ENCODE measurements at places on chromosomes 7 and 10.
A peak's percentile ranks its signal among the peaks of the same experiment; 100 is the strongest.

- DNase-seq, result no peak
These were observed 101.4 kb downstream of the HIPK2 start for GRCh38 chr7:139676390-139676789.

DNA sequence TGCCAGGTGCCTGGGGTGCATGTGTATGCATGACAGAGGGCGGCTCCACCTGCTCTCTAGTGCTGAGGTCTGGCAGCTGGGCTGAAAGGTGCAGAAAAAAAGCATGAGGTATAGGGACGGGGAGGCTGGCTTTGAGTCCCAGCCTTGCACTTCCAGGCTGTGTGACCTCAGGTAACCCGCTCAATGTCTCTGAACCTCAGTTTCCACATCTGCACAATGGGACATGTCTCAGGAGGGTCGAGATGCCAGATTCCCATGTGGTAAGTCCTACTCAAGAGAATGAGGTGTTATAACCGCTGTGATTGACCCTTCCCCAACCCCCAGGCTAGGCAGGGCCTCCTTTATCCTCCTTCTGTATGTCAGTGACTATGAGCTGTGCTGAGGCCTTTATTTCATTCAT lies 48.8 kb downstream of the ARHGAP22 start:
- DNase-seq, result no peak

- no peak for DNase-seq
These were observed 129.2 kb upstream of the FEZF1 start for GRCh38 chr7:122433765-122434164.

DNA sequence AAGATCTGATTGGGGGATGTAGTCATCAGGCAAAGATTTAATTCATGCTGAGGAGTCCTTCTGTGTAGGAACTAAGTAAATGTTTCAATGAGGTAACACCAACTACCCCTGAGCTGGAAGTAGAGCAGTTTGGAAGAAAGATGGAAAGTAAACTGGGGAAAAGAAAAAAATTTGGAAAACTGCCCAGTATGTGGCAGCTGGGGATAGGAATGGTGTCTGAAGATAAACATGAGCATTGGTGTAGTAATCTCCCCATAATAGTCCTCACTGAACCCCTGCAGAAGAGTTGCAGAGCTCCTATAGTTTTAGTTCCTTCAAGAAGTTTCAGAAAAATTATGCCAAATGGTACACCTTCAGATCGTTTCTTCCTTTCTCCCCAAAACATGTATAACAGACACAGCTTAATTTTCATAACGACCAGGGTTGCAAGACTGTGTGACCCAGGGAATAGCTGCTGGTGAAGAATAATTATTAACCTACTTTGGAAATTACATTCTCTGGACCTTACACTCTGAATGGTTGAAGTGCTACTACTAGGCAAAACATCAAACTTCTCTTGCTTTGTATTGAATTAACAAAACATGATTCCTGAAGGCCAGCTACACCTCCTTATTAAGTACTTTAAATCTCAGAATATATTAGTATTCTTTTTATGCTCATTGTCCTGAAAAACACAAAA lies 446.4 kb upstream of the NRG3 start:
- no peak for DNase-seq

- DNase-seq, result no peak
These were observed 27.1 kb upstream of the CC2D2B start for GRCh38 chr10:95880704-95881103.

DNA sequence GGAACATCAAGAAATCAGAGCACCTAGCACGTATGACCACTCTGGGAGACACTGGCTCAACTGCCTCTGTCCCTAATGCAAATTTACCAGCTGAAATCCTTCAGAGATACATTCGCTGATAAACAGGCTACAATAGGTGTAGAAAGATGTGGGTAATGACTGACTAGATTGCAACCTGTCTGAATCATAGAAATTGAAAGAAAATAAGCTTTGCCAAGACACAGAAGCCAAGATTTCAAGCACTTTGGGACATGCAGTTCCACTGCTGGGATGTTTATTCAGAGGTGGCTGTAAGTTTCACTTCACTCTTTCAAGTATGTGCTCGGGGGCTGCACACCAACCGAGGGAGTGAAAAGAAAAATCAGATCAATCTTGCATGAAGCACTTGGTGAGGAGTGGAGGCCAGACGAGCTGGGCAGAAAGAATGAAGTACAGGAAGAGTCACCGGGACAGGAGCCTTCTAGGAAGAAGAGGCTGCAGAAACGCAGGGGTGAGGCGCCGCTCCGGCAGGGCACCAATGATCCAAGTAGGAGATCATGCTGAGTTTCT lies 276.7 kb downstream of the PARD3 start:
- DNase-seq, result no peak

DNA sequence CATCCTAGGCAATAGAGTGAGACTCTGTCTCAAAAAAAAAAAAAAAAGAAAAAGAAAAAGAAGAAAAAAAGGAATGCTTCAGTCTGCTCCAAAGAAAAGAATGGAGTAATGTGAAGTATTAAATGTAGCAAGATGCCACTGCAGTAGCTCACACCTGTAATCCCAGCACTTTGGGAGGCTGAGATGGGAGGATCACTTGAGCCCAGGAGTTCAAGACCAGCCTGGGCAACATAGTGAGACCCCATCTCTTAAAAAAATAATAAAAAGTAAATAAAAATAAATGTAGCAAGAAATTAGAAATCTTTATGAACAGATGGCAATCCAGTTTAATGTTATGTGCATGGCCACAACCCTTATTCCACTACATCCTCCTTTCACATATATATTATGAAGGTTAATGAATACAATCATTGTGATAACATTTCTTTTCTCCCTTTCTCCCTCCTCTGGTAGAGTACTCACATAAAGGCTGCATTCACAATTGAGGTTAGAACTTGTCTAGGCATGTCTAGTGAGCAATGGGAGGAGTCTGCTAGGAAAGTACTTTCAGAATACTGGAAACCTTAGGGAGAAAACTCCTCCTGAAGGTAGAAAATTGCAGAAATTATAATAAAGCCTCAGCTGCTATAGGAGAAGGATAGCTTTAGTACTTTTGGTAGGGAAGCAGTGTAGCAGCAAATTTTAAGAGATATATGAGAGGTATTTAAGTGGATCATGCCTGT lies 20.4 kb downstream of the KLLN start:
- DNase-seq, result no peak

GRCh38 chr7:140033036-140033435 lies 29.7 kb downstream of the PARP12 start:
- DNase-seq, result no peak

DNA sequence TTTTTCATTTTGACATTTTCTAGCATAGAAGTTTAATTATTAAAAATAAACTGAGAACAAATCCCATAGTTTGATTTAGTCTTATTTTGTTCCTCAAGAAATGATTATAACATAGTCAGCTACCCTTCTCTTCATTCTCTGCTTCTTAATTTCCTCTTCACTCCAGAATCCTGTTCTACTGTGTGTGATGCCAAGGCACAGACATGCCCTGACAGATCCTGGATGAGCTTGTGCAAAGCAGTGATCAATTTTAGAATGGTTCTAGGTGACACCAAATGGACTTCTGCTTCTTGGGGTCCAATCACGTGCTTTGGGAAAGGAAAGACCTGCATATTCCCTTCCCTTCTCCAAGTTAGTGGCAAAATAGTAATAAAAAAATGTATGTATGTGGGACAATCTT lies 665.6 kb downstream of the MAGI2 start:
- DNase-seq, result no peak

- DNase-seq, result no peak
These were observed 115.8 kb upstream of the VSTM2A start for GRCh38 chr7:54426406-54426805.

DNA sequence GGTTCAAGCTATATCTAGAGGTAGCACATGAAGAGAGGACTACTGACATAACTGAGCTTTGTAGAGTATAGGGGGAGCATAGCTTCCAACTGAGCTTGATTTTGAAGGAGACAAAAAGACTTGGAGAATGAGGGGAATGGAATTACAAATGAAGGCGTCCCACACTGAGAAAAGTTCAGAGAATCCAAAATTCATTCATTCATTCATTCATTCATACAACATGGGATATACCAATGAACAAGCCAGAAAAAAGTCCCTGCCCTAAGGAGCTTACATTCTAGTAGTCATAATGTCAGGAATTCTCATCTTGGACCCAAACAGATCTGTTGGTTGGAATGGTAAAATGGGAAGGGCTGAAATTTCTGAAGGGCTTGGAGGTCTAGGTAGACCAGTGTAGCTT lies 62.0 kb downstream of the ENTPD1 start:
- no peak for DNase-seq

- DNase-seq, result peak; percentile 63
These were observed at the start of gene ADAP1 for GRCh38 chr7:954330-955238. Gene ADAP1 (minus strand): TSS chr7:954680. CDS start chr7:954477, 203 bp downstream.

DNA sequence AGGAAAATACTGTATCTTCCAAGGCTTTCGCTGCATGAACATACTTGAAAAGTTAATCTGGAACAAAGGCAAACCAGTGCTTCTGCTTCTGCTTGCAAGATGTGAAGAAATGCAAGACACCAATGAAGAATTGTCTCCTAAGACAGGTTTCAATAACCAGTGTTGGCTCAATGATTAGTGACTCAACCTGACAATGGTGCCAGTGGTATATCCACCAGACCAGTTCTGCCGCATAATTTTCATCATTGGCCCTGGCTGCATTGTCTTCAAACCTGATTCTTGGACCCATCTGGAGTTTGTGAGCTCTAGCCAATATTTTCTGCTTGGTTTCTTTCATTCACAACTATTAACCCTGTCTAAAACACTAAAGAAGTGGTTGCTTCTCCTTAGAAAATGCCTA lies 13.6 kb upstream of the STAMBPL1 start:
- no peak for DNase-seq

DNA sequence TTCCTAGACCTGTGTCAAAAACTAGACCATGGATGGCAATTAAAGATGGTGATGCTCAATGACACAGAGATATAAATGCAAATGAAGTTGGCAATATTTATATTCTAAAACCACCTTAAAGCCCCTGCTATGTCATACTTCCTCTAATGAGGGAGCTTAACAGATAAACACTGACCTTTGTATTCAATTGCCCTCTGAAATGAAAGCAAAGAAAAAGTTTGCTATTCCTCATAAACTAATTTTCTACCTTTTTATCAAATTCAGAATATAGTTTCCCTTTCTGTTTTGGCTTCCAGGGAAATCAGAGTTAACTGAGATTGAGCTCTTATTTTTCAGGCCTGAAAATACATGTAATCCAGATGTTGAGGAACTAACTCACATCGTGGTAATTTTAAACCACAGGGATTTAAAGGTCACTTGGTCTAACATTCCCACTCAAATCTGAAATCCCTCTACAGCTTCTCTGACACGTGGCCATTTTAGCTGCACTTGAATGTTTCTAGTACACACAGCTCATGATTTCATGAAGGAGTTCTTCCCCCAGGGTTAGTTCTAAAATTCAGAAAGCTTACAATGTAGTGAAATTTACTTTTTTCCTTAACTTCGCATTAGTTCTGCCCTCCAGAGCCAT lies 37.9 kb upstream of the ABCB5 start:
- no peak for DNase-seq

- no peak for DNase-seq
These were observed 46.1 kb downstream of the SLIT1 start for GRCh38 chr10:97139651-97140048.

DNA sequence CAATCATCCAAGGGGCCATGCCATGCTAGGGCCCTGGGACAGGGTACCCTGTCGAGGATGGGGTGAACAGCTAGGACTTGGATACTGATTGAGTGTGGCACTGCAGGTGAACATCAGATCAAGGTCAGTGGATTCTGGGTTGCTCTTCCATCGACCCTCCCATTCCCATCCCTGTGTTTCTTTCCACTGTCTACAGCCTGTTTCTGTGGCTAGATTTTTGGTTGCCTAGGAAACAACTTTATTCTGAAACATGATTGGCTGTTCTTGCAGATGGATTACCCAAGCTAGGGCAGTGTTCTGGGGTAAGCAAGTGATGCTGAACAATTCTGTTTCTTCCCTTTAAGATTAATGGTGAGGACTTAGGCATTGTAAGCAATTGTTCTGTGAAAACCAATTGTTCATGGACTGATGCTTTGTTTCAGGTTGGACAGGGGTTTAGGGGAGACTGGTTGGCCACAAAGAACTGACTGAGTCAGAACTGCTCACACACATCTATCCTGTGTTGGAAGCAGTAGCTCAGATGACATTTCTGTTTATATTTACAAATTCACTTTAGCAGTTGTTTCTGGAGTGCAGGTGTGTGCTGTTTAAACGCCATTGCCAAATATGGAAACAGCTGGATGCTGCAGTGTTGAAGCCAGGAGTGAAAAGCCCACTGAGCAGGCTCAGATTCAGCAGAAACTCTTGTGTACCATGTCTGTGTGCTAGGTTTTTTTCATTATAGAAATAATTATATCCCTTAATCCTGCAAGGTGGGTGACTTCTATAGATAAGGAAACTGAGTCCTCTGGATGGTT lies 102.3 kb upstream of the BTBD16 start:
- no peak for DNase-seq

DNA sequence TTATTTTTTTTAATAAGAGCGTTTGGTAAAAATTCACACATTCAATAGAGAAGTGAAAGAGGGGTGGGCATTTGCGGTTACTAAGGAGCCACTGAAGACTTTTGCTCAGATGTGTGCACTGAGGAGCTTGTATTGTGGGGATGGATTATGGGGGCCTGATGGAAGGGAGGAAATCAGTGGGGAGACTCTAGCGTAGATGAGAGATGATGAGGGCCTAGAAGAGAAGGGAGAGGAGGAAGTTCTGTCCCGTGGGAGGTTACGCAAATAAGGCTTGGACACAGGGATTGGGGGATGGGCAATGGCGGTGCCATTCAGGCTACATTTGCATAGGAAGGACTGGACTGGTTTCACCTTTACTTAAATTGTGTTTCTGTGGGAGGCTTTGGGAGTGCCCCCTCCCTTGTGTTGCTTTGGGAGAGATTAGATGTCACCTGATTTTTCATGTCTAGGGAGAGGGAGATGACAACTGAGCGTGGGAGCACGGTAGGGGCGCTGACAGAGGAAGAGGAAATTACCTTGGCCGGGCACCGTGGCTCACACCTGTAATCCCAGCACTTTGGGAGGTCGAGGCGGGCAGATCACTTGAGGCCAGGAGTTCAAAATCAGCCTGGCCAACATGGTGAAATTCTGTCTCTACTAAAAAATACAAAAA lies 2.2 kb upstream of the HIP1 start:
- DNase-seq, result no peak

- no peak for DNase-seq
These were observed 716.7 kb downstream of the CCSER2 start for GRCh38 chr10:85045046-85045445.

DNA sequence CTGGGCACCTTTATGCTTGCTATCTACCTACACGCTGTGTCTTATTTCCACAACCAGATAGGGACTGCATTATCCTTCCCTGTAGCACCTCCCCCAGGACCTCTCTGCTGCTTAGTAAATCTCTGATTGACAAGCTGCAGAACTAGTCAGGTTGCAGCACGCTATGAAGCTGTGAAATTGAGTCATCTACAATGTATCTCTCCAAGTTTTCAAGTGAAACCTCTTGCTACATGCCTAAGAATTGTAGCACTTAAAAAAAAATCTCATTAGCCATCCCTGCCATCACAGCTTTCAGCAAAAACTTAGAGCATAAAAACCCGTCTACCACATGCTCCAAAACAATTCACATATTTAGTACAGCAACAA lies 69.7 kb upstream of the FGFR2 start:
- no peak for DNase-seq

GRCh38 chr10:67603701-67604100 lies 92.3 kb downstream of the CTNNA3 start:
- DNase-seq, result no peak

GRCh38 chr10:21172930-21173801 lies 276.1 kb upstream of the NEBL start:
- no peak for DNase-seq

- DNase-seq, result no peak
These were observed 98.9 kb downstream of the LRMDA start for GRCh38 chr10:75530299-75530698.

- no peak for DNase-seq
These were observed 9.0 kb downstream of the DENND2A start for GRCh38 chr7:140631602-140632001.

GRCh38 chr10:13348216-13349017 lies at the start of gene SEPHS1:
Gene SEPHS1 (minus strand): TSS chr10:13348293. CDS start chr10:13344950, 3,343 bp downstream.
- peak; percentile 78 for DNase-seq

Measured in stimulated activated CD4-positive, alpha-beta T cell treated with anti-CD3 and anti-CD28 coated beads, Interleukin-12 subunit alpha, Interleukin-12 subunit beta, amount 100 ng/mL, for 4 hours (primary cell).